ENCODE measurements at places on chromosomes 16 and 17. TPM values are rescaled to one million over a fixed set of nuclear protein-coding genes. Genes with fewer than 3 reads are reported as not detected.

- peaks cover 45% of the 10 kb centered on the region for H3K4me1 ChIP-seq
- peak overlapping the region; percentile 89 for H3K4me3 ChIP-seq
- no peak for DNase-seq
Observed at GRCh38 chr16:67030221-67030962, 1.4 kb downstream of the CBFB start.

- no peaks in the 10 kb centered on the region for H3K27me3 ChIP-seq
- peaks cover 5% of the 10 kb centered on the region for H3K4me1 ChIP-seq
- no peaks in the 10 kb centered on the region for H3K36me3 ChIP-seq
- H3K27ac ChIP-seq, result no peak overlapping the region
- no peak overlapping the region for H3K4me3 ChIP-seq
Observed at GRCh38 chr17:45992904-45993303, 6.1 kb upstream of the STH start.

Gene CD79B
- total RNA-seq, result 6.0 TPM

DNA sequence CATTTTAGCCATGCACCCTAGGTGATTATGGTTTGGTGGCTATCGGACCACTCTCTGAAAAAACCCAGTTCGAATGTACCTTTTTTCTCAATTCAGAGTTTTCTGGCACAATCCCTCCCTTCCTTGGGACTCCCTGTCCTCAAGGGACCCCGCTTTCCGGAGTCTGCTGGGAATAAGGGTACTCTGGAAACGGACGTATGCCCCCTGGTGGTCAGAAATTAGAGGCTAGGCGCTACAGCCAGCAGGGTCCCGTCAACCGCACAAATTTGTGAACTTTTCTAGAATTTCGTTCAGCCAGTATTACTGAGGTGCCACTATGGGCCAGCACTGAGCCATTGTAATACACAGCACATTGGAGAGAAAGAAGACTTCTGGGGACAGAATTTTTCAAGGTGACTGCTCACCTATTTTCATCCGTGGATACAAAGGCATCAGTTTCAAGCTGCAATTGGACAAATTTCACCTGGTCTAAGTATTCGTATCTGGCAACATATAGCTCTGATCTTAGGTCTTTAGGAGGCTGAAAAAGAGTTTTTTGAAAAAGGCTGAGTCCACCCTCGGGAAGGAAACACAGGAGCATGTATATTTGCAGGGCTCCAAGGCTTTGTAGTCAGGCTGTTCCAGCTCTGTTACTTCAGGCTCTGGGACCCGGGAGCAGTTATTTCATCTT is 27.1 kb upstream of the CRYBA1 start:
- H3K27me3 ChIP-seq, result no peaks in the 10 kb centered on the region
- H3K4me1 ChIP-seq, result peaks cover 18% of the 10 kb centered on the region
- H3K27ac ChIP-seq, result no peak overlapping the region
- no peak overlapping the region for H3K4me3 ChIP-seq
- H3K36me3 ChIP-seq, result no peaks in the 10 kb centered on the region

Data from thoracic aorta (tissue), 2 donors.